ENCODE measurements at places on chromosomes 7 and 10.
A peak's percentile ranks its signal among the peaks of the same experiment; 100 is the strongest.

DNA sequence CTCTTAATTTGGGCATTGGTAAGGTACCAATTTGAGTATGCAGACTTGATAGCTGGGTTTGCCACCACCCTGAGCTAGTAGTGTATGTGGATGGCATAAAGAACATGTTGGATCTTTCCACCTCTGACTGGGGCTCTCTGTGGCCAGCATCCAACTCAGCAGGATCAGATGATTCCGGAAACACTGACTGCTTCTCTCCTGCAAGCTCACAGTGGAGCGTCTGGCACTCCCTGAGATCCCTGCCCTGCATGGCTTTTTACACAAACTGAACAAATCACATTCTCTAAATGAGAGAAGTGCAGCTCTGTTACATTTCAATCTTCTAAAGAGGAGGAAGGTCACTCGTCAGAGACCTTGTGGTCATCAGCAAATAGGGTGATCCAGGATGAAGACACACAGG lies 1057.5 kb downstream of the NRG3 start:
- DNase-seq: no peak

- DNase-seq: no peak
These were observed 122.3 kb downstream of the VIPR2 start for GRCh38 chr7:159022238-159022993.

GRCh38 chr10:102120142-102120990 lies at the start of gene LDB1:
LDB1 (minus strand) TSS chr10:102120368; CDS start chr10:102120110, 258 bp downstream.
- DNase-seq: peak; percentile 76

GRCh38 chr7:83976302-83976701 lies 218.3 kb downstream of the SEMA3A start:
- no peak for DNase-seq

GRCh38 chr7:142807855-142808460 lies 37.2 kb downstream of the PRSS2 start:
- DNase-seq: no peak

- no peak for DNase-seq
These were observed 4.2 kb downstream of the FZD9 start for GRCh38 chr7:73437621-73438416.

DNA sequence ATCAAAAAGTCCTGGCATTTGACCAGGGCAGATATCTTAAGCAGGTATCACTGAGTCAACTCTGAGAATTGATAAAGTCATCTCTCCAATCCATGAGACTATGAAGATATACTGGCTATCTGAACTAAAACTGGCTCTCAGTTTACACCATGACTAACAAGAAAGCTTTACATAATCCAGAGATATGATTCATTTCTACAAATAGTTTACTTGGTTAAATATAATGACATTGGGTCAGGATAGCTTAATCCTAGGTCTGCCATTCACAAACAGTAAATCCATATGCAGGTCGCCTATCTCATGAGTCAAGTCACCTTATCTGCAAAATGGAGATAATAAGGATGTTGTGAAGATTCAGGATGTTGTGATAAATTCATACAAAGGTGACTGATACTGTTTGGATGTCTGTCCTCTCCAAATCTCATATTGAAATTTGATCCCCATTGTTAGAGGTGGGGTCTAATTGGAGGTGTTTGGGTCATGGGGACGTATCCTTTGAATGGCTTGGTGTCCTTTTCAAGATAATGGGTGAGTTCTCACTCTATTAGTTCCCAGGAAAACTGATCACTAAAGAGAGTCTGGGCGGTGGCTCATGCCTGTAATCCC lies 117.4 kb downstream of the JMJD1C start:
- DNase-seq: no peak

DNA sequence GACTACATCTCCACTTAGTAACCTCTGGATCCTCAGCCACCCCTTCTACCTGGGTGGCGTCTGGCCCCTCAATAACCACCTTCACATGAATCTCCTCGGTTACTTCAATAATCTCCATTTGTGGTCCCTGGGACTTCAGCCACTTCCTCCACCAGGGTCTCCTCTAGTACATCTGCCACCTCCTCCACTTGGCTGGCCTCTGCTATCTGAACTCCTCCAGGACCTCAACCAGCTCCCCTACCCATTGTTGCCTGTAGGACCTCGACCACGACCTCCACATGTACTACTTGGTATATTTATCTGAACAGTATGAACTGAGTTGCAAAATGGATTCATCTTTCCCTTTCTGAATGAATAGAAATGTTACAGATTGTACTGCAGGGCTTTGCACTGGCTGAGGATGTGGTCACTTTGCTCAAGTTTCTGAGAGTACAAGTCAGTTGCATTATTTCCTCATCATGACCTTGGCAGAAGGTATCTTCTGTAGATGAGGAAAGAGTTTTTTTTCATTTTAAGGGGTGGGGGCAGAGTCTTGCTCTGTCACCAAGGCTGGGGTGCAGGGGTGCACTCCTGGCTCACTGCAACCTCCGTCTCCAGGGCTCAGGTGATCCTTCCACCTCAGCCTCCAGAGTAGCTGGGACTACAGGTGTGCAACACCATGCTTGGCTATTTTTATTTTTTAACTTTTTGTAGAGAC lies 36.0 kb downstream of the MAT1A start:
- DNase-seq: no peak

GRCh38 chr10:43216931-43217562 lies 49.8 kb downstream of the RASGEF1A start:
- no peak for DNase-seq

- peak; percentile 64 for DNase-seq
These were observed 208.8 kb downstream of the KCNMA1 start for GRCh38 chr10:77428691-77429395.

GRCh38 chr7:112896026-112896601 lies 105.9 kb upstream of the TMEM168 start:
- DNase-seq: no peak

GRCh38 chr10:82245906-82246560 lies 371.0 kb downstream of the NRG3 start:
- DNase-seq: no peak

DNA sequence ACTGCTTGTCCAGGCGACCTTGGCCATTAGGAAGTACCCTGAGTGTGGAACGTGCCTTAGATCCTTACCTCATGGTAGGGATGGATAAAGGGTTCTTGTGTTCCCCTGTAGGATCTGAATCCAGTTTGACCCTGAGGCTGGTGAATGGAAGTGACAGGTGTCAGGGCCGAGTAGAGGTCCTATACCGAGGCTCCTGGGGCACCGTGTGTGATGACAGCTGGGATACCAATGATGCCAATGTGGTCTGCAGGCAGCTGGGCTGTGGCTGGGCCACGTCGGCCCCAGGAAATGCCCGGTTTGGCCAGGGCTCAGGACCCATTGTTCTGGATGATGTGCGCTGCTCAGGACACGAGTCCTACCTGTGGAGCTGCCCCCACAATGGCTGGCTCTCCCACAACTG lies 31.6 kb downstream of the DMBT1 start:
- DNase-seq: no peak

- no peak for DNase-seq
These were observed 77.1 kb downstream of the KCNMA1 start for GRCh38 chr10:77560471-77560870.

DNA sequence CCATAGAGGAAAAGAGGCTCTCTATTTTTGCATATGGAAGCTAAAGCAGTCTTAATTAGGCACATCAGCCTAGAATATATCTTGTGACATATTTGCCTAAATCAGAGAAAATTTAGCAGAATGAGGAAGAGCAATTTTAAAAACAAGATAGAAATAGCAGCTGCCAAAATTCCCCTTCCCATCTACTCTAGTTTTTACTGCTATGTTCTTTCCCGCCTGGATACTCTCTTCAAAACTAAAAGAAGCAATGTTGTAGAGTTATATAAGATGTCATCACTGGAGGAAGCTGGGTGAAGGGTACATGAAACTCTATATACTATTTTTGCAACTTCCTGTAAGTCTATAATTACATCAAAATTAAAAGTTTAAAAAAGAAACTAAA lies 87.0 kb downstream of the ARMH3 start:
- DNase-seq: no peak

DNA sequence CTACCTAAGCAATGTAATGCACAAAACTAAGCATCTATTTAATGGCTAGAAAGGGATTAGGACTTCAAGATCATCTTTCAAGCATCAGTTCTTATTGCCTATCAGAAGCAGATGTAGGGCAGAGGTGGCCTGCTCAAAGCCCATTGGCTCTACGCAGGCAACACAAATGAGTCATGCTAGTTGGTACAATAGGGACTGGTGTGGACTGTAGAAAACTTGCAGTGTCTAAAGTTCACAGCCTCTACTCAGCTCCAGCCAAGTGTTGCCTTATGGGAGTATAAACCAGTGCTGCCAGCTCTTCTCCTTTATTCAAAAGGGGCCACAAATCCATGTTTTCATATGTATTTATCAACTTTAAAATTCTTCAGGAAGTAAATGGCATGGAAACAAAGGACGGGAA lies 31.7 kb downstream of the ASAH2 start:
- DNase-seq: no peak

- DNase-seq: no peak
These were observed 30.3 kb downstream of the CALML3 start for GRCh38 chr10:5555021-5555510.

DNA sequence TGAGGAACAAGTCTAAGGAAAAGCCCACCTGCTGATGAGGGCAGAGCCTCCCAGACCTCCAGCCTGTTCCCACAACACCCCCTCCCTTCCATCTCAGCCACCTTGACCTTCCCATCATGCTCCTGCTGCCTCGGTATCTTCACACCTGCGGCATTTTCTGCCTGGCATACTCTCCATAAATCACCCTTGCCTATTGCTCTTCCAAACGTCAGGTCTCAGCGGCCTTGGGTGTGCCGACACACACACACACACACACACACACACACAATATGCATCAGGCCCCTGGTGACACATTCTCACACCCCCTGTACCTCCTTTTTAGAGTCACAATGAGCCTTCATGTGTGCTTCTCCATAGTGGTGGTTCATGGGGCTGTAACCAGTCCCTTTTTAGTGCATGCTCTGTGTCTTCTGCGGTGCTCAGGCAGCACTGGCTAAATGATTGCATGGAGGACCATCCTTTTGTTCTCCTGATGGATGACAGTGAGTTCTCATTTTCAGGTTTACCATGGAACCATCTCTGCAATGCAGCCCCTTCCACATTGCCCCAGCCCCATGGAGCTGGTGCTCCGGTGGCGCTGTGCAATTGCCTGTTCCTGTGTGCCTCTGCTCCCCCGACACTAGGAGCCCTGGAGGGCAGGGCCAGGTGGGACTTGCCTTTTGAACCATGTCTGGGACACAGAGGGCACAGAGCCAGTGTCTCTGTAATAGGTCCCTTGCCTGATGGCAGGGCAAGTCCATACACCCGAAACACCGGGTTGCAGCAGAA lies 4.5 kb downstream of the ADIRF start:
- DNase-seq: peak; percentile 12

GRCh38 chr7:10889266-10889898 lies 84.3 kb upstream of the PHF14 start:
- DNase-seq: no peak

GRCh38 chr7:47725031-47725780 lies 143.3 kb upstream of the TNS3 start:
- no peak for DNase-seq

DNA sequence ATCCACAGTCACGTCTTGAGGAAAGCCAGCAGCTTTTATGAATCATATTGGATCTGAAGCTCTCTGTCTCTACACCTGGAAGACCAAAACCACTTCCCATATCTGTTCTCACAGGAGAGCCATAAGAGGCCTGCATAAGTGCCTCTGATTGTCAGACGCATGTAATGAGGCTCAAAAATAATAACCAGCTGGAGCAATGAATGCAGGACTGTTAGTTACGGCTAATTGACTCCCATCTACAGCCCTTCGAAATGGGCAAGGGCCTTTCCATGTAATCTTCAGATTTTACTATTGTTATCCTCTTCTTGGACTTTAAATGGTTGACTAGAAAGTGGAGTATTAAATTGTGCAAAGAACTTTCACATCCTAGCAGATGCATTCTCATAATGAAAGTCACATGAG lies 4.4 kb upstream of the SEMA3C start:
- DNase-seq: no peak

GRCh38 chr7:81404669-81405068 lies 365.2 kb downstream of the HGF start:
- DNase-seq: no peak

GRCh38 chr10:71344993-71345480 lies 26.0 kb downstream of the SLC29A3 start:
- no peak for DNase-seq

GRCh38 chr10:69641261-69641980 lies 11.4 kb downstream of the FAM241B start:
- DNase-seq: no peak

DNA sequence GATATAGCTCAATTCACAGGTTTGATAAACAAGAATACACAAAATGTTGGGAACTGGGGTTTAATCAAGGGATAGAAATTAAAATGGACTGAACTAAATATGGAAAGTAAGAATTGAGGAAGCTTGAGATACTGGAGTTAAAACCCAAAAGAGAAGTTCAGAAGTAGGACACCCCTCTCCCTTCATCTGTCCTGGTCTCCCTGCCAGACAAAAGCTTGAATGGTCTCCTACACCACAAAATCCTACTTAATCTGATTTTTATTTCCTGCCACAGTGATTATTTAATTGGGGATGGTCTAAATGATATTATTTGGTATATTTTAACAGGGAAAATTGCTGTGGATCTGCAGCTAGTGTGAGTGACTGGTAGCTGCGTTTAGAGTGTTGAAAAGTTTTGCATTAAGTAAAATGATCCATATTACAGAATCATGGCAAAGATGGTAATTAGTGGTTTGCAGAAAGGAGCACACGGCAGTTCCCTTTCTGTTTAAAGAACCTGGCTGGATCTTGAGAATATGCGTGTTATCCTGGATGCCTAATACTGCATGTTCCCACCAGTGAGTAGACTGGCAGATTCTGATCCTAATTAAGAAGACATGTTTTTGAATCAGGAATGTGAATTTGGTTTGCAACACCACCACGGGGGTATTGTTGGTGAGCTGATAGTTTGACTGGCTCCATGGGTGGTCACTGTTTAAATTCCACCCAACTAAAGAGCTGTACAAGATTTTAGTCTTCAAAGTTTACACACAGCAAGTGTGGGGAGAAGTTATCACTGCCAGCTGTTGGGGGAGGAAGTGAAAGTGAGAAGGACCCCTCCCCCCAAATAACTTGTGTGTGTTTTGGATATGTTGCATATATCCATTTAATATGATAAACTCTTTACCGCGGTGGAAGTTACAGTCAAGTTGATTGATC lies 5.5 kb downstream of the RBM20 start:
- no peak for DNase-seq

GRCh38 chr10:124035928-124036558 lies 57.4 kb downstream of the CHST15 start:
- no peak for DNase-seq

DNA sequence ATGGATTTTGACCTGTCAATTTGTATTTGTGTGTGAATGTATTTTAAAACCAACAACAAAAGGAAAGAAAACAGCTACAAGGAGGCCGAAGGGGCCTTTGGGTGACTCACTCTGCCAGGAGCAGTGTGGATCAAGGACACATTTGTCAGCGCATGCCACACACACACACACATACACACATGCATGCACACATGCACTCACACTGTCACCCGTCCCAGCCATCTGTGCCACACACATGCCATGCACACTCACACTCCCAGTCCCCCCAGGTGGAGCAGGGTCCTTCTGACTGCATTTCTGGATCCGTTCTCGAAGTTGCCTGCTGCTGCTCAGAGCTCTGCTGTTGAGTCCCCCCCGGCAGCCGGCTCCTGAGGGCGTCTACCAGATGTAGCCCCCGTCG lies 26.0 kb downstream of the SPOCK2 start:
- DNase-seq: no peak

GRCh38 chr10:112295853-112296830 lies 12.9 kb downstream of the TECTB start:
- peak; percentile 22 for DNase-seq

Data from gastrocnemius medialis (tissue), 4 donors.